Osteoblast (primary cell): ENCODE measurements at places on chromosomes 7 and 10. TPM values are rescaled to one million over a fixed set of nuclear protein-coding genes. Genes with fewer than 3 reads are reported as not detected.

FAM237B gene
- total RNA-seq, result not detected in 2 replicates

C10orf71 gene
- total RNA-seq, result not detected in 2 replicates

GRCh38 chr7:1883031-1883761 lies 213.1 kb downstream of the ELFN1 start:
- peaks cover 23% of the 10 kb centered on the region for H3K4me1 ChIP-seq

GRCh38 chr10:50621968-50622705 lies 1.6 kb downstream of the SGMS1 start:
- H3K27me3 ChIP-seq, result no peaks in the 10 kb centered on the region
- peak overlapping the region; percentile 93 for H3K4me3 ChIP-seq
- peak overlapping the region; percentile 74 for H3K27ac ChIP-seq
- H3K4me1 ChIP-seq, result peaks cover 12% of the 10 kb centered on the region
- peaks cover 5% of the 10 kb centered on the region for H3K36me3 ChIP-seq

DNA sequence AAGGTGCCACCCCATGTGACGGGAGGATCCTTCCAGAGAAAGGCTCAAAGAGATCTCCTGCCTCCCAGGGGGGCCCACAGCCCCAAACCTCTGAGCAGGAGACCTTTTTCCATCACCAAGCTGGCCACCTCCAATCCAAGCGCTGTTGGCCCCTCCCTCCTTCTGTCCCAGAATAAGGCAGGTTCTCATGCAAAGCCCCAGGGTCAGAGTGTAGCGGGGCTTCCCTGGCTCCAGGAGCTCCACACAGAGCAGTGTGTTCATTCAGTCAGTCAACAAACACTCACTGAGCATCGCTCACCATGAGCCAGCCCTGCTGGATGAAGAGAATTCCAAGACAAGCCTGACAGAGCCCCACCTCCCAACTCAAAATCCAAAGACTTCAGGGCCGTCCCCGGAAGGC lies 39.0 kb downstream of the TNRC18 start:
- DNase-seq, result peak; percentile 72
- no peaks in the 10 kb centered on the region for H3K27me3 ChIP-seq
- H3K36me3 ChIP-seq, result peaks cover 32% of the 10 kb centered on the region
- H3K4me1 ChIP-seq, result peaks cover 11% of the 10 kb centered on the region
- H3K27ac ChIP-seq, result no peak overlapping the region

- peaks cover 33% of the 10 kb centered on the region for H3K4me1 ChIP-seq
- H3K27me3 ChIP-seq, result no peaks in the 10 kb centered on the region
- peak; percentile 68 for DNase-seq
- peak overlapping the region; percentile 96 for H3K27ac ChIP-seq
These were observed 321.2 kb downstream of the FRMD4A start for GRCh38 chr10:14009371-14010100.

DNA sequence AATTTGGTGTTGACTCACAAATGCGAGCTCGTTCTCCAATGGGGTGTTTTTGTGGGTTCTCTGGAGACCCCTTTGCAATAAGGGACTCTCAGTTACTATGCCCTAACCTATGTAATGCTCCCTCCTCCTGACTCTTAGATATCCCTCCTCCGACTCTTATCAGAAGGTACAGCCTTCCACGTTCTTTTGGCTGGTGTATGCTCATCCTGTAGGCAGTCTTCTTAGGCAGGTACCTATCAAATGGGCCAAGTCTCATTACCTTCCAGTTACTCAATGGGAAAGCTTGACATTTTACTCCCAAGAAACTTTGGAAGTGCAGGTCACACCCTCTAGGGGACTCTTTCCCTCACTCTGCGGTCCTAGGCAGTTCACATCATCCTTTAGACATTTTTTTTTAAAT lies 32.6 kb downstream of the SLC26A5 start:
- no peaks in the 10 kb centered on the region for H3K4me1 ChIP-seq
- no peak overlapping the region for H3K27ac ChIP-seq
- no peaks in the 10 kb centered on the region for H3K36me3 ChIP-seq
- no peak overlapping the region for H3K4me3 ChIP-seq
- H3K27me3 ChIP-seq, result peaks cover 2% of the 10 kb centered on the region
